Mesothelial cell of epicardium (in vitro differentiated cells): ENCODE measurements at places on chromosomes 5 and 9. TPM values are rescaled to one million over a fixed set of nuclear protein-coding genes. Genes with fewer than 3 reads are reported as not detected.

GRCh38 chr9:35940458-35941407 lies 17.2 kb downstream of the OR2S2 start:
- H3K27me3 ChIP-seq = peaks cover 40% of the 10 kb centered on the region
- no peaks in the 10 kb centered on the region for H3K36me3 ChIP-seq
- DNase-seq = no peak
- no peak overlapping the region for H3K27ac ChIP-seq
- peaks cover 12% of the 10 kb centered on the region for H3K4me1 ChIP-seq
- H3K4me3 ChIP-seq = no peak overlapping the region

- no peak for DNase-seq
- H3K4me1 ChIP-seq = peaks cover 23% of the 10 kb centered on the region
- H3K36me3 ChIP-seq = peaks cover 2% of the 10 kb centered on the region
- no peak overlapping the region for H3K4me3 ChIP-seq
- H3K27me3 ChIP-seq = no peaks in the 10 kb centered on the region
These were observed 216.2 kb downstream of the PIK3R1 start for GRCh38 chr5:68431601-68432337.

DNA sequence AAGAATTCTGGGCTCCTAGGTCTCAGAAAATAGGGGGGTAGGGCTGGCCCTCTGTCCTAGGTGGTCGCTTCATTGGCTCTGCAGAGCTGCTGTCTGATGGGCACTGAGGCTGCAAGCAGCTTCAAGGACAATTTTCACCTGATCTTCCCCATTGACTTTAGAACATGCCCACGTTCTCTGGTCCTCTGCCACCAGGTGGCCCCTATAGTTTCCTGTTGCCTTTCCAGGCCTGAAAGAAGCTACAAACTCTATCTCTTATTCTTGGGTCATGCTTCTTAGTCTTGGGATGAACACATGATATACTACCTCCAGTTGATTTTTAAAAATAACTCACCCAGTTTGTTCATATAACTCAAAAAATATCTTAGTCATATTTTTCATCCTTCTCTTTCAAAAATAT lies 26.3 kb downstream of the SPZ1 start:
- H3K4me1 ChIP-seq = no peaks in the 10 kb centered on the region
- H3K4me3 ChIP-seq = no peak overlapping the region
- no peaks in the 10 kb centered on the region for H3K36me3 ChIP-seq

The C9orf43 gene
- 0.64 to 0.95 TPM (median 0.72 TPM) in 3 replicates for total RNA-seq

The PCDHGB4 gene
- 31.0 to 35.5 TPM (median 33.0 TPM) in 3 replicates for total RNA-seq
